ENCODE measurements at places on chromosomes 16 and 17.

GRCh38 chr16:11205754-11206581 is 50.0 kb downstream of the SOCS1 start:
- no peak for DNase-seq

GRCh38 chr17:9355846-9356245 is 219.8 kb downstream of the STX8 start:
- DNase-seq, result no peak

DNA sequence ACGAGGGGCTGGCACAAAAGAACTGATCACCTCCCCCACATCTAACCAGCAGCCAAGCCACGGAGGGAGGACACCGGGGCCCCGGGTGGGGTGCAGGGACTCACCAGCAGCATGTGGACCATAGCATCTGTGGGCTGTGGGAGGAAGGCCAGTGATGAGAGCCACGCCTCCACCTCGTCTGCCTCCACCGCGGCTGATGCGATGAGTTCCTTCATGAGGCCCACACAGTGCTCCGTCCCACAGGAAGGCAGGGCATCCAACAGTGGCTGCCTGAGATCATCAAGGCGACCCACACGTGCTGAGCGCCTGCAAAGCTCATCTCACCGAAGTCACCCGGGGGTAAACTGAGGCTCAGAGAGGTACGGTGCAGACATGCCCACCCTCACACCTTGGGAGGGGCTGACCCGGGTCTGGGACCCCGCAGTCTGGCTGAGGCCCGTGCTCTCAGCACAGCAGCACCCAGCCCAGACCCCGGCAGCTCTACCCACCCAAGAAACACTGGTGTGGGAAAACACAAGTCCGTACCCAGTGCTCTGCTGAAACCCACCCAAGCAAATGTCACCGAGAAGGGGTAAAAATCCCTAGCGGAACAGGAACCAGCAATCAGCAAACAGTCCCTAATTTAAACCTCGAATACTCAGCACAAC is 85.9 kb downstream of the LITAF start:
- DNase-seq, result no peak

DNA sequence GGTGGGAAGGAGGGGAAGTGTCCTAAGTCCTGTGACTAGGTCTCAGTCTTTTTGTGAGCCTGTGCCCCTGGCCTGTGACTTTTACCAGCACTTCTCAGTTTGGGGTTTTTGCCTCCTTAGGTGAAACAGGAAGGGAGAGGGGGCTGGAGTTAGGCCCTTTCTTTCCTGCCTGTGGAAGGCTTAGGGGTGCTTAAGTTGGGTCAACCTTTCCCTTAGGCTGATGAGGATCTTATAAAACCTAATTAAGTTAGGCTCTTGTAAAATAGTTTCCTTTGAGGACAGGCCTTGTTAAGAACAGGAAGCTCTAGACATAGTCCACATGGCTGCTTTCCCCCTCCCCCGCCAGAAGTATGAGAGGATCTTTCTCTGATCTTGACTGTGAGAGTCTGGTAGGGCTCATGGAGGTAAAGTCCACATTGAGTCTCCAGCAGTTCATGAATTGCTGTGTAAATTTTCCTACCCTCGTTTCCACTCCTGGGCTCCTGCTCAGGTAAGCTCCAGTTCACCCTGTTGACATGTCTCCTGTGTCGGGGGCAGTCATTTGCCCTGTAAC is 17.0 kb upstream of the DNASE1 start:
- peak; percentile 33 for DNase-seq

GRCh38 chr17:7323731-7324437 is 5.3 kb downstream of the NEURL4 start:
- no peak for DNase-seq

- no peak for DNase-seq
Observed at GRCh38 chr17:43667947-43668348, 6.2 kb upstream of the MEOX1 start.

GRCh38 chr17:74690409-74690825 is 22.3 kb downstream of the CD300LF start:
- DNase-seq, result no peak

GRCh38 chr17:2190014-2190413 is 113.6 kb downstream of the SMG6 start:
- no peak for DNase-seq

DNA sequence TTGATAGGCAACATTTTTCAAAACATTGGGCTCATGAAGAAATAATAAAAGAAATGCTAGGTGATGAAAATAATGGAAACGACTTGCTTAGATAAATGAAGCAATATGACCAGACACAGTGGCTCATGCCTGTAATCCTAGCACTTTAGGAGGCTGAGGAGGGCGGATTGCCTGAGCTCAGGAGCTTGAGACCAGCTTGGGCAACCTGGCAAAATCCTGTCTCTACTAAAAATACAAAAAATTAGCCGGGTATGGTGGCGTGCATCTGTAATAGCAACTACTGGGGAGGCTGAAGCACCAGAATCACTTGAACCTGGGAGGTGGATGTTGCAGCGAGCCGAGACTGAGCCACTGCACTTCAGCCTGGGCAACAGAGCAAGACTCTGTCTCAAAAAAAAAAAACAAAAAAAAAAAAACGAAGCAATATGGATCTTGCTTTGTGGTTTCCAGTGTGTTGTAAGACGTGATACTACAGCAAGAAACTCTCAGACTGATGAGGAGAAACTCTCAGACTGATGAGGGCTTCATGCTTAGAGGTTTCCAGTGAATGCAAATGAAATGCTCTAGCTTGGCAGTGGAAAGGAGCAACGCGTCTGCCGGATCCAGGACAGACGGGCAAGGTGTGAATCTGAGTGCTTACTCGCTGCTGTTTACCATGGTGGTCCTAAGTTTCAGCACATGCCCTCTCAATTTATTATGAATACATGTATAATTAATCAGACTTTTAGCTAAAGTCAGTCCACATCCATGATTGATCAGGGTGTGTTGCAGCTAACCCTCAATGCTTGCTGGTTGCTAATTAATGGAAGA is 11.5 kb upstream of the IGF2BP1 start:
- DNase-seq, result no peak

GRCh38 chr17:51487947-51488346 is 227.6 kb downstream of the UTP18 start:
- no peak for DNase-seq

DNA sequence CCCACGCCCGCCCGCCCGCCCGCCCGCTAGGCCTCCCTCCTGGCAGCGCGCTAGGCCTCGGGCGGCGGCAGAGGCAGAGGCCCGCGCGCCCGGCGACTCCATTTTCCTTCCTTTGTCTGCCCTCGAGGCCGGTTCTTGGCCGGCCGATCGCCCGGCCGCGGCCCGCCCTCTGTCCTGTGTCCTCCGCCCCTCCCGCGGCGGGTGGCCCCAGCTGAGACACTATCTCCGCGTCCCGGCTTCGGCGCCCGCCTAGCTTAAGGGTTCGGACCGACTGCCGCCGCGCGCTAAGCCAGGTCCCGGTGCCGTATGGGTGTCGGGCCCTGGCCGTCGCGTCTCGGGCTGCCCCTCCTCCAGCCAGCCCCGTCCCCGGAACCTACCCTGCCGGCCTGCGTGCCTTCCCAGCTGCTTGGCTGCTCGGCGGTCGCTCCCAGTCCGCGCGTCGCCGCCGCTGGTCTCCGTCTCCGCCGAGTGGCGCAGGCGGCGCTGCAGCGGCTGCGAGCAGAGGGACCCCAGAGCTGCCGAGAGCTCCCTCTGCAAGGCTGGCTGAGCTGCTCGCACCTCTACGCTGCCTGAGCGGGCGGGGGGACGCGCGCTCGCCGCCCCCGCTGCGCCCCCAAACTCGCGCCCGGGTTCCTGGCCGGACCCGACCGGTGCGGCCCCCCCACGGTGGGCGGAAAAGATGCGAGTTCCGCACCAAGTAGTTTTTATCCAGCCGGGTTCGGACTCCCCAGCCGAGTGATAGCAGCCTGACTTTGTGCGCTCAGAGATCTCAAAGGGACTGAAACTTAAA is 787 bp downstream of the CTCF start:
- no peak for DNase-seq

- DNase-seq, result no peak
Observed at GRCh38 chr16:65071433-65072311, 50.2 kb downstream of the CDH11 start.

- DNase-seq, result no peak
Observed at GRCh38 chr17:39404542-39405378, 3.3 kb upstream of the FBXL20 start.

DNA sequence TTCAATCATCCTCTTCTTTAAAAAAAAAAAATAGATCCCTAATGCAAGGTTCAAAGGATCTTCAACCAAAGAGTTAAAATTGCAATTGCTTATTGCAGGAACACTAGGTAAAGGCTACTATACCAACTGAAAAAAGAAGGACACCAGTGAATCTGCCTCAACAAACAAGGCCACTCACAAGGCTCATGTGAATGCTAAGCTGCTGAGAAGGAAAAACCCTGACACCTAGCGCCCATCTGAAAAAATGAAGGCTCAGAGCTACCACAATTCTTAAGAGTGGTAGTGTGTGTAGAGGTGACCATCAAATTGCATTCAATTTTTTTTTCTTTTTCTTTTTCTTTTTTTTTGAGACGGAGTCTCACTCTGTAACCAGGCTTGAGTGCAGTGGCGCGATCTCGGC is 201.6 kb upstream of the C17orf78 start:
- DNase-seq, result no peak

DNA sequence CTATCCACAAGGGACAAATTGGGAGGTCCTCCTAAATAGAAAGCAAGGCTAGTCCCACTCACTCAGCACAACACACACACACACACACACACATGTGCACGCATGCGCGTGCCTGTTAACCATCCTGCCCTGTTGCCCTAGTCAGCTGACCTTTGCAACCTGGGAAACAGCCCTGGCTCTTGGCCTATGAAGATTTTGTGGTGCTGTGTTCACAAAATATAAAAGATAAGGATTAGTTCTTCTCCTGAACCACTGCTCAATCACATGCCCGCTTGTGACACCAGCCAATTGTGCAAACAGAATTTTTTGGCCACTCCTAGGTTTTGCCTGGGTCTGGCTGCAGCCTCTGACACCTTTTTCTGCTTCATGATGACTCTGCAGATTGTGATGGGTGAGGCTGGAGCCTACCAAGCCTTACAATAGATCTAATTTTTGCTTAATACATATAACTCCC is 3.3 kb upstream of the CES1 start:
- DNase-seq, result no peak

DNA sequence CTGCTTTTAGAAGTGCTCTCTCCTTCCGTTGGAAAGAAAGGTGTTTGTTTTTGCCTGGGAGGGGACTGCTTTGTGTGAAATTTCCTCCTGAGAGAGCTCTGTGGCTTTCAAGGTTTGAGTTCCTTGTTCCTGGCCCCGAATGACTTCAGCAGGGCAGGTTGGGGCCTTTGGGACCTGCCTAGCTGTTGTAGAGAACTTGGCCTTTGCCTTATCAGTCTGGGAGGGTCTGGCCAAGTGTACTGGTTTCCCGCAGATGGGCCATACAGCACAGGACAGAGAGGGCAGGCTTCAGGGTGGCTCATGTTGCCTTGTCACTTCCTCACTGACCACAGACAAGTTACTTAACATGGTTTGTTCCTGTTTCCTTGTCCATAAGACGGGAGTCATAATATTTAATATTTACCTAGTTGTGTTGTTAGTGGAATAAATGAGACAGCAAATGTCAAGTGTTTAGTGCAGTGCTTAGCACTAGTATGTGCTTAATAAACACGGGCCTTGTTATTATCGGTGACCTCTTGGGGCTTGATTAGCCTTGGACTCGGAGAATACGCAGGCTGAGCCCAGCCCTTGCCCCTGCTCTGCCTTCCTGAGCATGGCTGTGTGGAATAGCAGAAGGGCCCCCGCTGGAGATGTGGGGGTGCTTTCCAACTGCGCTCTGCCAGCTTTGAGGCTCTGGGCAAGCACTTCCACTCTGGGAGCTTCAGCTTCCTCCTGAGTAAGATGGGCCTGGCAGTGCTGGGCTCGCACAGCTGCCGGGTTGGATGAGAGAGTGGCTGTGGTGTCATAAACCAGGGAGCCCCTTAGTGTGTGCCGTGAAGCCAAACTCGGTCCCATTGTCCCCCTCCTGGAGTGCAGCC is 6.6 kb downstream of the PRSS8 start:
- peak; percentile 92 for DNase-seq

DNA sequence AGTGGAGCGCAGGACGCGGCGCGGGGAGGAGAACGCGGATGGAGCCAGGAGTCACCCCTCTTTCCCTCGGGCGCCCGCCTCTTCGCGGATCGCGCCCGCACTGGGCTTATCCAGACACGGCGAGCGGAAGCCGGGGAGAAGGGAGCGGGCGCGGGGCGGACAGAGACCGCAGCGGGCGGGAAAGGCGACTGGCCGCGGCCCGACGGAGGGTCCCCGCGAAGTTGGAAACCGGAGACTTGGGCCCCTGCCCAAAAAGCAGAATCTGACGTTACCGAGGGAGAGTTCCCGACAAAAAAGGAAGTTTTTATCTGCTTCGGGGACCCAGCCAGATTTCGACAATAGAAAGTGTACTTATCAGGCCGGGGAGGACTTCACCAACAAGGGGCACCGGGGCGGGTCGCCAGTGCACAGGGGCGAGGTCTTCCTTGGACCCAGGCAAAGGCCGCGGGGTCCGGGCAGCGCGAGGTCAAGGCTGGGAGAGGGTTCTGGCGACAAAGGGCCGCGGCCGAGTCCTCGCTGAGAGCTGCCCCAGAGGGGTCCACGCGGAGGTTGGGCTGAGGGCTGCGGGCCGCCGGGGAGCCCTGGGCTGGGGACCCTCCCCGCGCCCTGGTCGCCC is 519 bp downstream of the ST6GALNAC2 start:
- no peak for DNase-seq

DNA sequence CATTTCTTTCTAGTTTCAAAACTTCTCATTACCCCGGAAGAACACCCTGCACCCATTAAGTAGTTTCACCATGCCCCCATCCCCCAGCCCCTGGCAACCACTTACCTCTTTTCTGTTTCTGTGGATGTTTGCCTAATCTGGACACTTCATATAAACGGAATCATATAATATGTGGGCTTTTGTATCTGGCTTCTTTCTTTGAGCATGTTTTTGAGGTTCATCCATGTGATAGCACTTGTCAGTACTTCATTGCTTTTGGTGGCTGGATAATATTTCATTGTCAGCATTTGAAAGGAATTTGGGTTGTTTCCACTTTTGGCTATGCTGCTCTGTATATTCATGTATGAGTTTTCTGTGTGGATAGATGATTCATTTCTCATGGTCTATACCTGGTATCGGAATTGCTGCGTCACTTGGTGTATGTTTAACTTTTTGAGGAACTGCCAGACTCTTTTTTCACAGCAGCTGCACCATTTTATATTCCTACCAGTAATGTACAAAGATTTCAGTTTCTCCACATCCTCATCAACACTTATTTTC is 30.0 kb upstream of the SLC5A10 start:
- DNase-seq, result no peak

GRCh38 chr17:46163316-46163715 is 29.9 kb downstream of the KANSL1 start:
- no peak for DNase-seq

GRCh38 chr17:32019228-32019627 is 12.0 kb downstream of the LRRC37B start:
- no peak for DNase-seq
